Neural crest cell (in vitro differentiated cells): ENCODE measurements at places on chromosomes 1 and 21.

DNA sequence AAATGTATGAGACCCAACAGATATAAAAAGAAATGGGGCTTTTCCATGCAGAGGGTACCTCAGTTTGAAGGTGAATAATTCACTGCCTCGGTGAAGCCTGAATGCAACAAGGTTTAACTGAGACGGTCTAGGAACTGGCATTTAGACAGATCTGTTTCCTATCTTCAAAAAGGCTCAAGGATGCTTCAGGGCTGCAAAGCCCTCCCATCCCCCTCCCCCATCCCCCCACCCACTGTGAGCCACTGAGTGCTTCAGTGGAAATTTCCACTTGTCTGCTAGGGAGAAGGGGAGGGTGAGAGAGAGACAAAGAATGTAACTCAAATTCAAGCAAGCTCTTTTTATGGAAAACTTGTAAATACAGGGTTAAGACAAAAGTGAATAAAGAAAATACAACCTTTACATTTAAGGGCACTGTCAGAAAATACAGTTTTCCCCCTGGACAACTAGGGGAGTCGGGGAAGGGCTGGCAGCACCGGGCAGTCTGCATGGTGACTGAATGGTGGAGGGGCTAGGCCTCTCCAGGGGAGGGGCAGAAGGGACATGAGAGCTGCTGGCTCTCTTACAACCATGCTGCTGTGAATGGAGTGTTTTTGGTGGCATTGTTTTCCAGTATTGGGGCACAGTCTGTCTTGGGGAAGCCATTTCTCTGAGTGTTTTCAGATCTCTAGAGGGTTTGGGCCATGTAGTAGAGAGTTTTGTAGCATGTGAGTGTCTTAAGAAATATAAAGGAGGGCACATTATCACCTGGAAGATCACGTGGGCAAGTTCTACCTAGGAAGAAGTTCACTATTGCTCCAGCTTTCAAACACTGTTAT is 56.7 kb downstream of the MRPS6 start:
- H3K27me3 ChIP-seq: no peaks in the 10 kb centered on the region
- H3K27ac ChIP-seq: peak overlapping the region; percentile 93
- H3K4me1 ChIP-seq: peaks cover 67% of the 10 kb centered on the region

DNA sequence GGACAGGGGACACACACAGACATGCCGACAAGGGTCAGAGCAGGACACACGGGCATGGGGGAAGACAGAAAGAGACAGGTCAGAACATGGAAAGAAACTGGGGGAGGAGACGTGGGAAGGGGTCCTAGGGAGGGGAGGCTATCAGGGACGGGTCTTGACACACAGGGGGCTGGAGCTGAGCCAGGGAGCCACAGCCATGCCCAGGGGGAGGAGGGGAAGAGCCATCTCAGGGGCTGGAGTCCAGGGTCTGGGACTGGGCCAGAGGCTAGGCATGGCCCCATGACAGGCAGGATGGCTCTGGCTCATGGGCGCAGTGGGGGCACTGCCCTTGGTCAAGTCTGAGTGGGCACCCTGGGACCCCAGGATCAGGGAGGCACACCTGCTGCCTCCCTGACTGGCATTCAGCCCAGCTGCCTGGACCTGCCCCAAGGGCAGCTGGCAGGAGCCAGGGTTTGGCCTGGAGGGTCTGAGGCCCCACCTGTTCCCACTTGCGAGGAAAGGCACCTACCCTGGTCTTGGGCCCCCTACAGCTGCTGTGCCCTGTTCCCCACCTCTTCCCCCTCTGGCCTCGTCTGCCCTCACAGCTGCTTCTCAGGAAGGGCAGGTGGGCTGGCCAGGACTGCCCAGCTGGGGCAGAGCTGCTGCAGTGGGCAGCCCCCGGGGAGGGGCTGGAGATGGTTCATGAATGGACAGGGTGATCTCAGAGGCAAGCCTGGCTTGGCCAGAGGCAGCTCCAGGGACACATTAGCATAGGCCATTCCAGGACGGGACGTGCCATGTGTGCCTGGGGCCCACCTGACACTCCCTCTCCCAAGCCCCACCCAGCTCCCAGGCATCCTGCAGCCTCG is 42.9 kb downstream of the HSPG2 start:
- no peak overlapping the region for H3K4me3 ChIP-seq
- H3K27me3 ChIP-seq: no peaks in the 10 kb centered on the region
- peaks cover 15% of the 10 kb centered on the region for H3K4me1 ChIP-seq

DNA sequence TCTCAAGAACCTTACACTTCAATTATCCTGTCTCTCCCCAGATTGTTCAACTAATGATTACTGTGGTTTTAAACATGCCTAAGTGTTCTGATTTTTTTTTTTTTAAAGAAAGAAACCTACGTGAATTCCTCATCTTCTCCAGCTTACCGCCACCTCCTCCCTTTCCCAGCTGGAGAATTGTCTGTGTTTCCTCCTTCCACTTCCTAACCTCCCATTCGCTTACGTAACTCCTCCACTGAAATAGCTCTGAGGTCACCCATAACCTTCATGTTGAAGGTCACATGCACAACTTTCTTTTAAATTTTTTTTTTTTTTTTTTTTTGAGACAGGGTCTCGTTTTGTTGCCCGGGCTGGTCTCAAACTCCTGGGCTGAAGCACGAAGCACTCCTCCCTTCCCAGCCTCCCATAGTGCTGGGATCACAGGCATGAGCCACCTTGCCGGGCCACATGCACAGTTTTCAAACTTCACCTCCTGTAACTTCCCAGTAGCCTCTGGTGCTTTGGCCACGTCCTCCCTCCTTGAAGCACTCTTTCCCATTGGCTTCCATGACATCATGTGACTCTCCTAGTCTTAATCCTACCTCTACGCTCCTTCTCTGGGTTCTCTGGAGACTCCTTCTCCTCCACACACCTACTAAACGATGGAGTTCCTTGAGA is 9.8 kb upstream of the CAPZB start:
- peaks cover 15% of the 10 kb centered on the region for H3K27me3 ChIP-seq
- no peaks in the 10 kb centered on the region for H3K4me1 ChIP-seq
- DNase-seq: no peak
- peak overlapping the region; percentile 16 for H3K27ac ChIP-seq
- no peaks in the 10 kb centered on the region for H3K36me3 ChIP-seq
- H3K4me3 ChIP-seq: no peak overlapping the region

GRCh38 chr1:91402023-91402422 is 2.6 kb downstream of the HFM1 start:
- H3K27ac ChIP-seq: no peak overlapping the region
- H3K4me1 ChIP-seq: peaks cover 43% of the 10 kb centered on the region
- no peaks in the 10 kb centered on the region for H3K27me3 ChIP-seq

DNA sequence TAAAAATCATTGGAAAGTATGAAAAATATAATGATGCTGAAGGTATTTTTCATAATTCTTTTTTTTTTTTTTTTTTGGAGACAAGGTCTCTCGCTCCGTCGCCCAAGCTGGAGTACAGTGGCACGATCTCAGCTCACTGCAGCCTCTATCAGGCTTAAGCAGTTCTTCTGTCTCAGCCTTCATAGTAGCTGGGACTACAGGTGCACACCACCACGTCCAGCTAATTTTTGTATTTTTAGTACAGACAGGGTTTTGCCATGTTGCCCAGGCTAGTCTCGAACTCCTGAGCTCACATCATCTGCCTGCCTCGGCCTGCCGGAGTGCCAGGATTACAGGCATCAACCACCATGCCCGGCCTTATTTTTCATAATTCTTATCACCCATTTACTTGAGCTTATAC is 13.3 kb downstream of the SMAP2 start:
- H3K27me3 ChIP-seq: no peaks in the 10 kb centered on the region
- H3K4me1 ChIP-seq: peaks cover 20% of the 10 kb centered on the region
- H3K36me3 ChIP-seq: peaks cover 5% of the 10 kb centered on the region
- no peak overlapping the region for H3K4me3 ChIP-seq

DNA sequence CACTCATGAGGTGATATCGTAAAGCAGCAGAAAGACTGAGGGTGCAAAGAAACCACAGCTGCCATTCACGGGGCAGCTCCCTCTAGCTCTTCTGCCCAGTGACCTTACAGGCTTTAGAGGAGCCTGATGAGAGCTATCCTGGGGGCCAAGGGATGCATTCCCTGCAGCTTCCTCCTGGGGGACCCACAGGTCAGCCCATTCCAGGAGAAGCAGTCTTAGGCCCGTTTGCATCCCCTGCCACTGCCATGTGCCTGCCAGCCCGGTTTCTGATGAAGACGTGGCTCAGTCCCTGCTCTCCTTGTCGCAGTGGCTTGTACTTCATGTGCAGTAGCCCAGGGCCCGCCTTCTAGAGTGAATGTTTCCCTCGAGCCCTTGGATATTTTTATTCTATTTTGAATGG is 22.8 kb downstream of the ATP5PO start:
- H3K27me3 ChIP-seq: no peaks in the 10 kb centered on the region
- DNase-seq: no peak

GRCh38 chr1:228381356-228381755 is 25.3 kb downstream of the TRIM11 start:
- H3K27me3 ChIP-seq: peaks cover 37% of the 10 kb centered on the region
- DNase-seq: no peak
- no peak overlapping the region for H3K27ac ChIP-seq

GRCh38 chr1:207702317-207702716 is 49.5 kb upstream of the CD46 start:
- H3K4me3 ChIP-seq: no peak overlapping the region
- H3K36me3 ChIP-seq: no peaks in the 10 kb centered on the region
- H3K4me1 ChIP-seq: no peaks in the 10 kb centered on the region
- H3K27ac ChIP-seq: no peak overlapping the region
- H3K27me3 ChIP-seq: no peaks in the 10 kb centered on the region

GRCh38 chr1:227938911-227939790 is 8.6 kb downstream of the WNT9A start:
- no peak for DNase-seq
- no peaks in the 10 kb centered on the region for H3K27me3 ChIP-seq
- no peaks in the 10 kb centered on the region for H3K36me3 ChIP-seq

DNA sequence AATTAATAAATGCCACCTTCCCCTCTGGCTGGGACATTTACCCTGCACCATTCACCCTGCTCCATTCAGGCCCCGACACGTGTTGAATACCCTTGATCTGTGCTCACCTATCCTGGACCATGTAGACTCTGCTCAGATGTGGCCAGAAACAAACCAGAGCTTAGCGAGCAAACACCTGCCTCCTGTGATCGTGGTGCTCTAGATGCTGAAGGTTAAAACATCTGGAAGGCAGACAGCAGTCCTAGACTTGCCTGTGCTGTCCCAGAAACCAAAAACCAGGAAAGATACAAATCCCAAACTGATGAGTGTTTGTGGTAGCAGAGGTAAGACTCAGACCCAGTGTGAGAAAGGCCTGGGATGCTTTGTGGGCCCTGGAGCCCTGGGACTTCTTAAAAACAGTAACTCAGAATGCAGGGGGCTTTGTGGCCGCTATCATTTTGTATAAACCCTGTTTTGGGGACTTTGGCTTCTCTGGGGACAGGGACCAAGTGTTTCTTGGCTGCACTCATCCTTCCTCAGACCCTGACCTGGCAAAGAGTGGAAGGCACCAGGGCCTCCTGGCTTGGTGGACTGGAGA is 99.6 kb downstream of the DMRTB1 start:
- no peaks in the 10 kb centered on the region for H3K27me3 ChIP-seq
- no peaks in the 10 kb centered on the region for H3K36me3 ChIP-seq
- peaks cover 5% of the 10 kb centered on the region for H3K4me1 ChIP-seq
- no peak overlapping the region for H3K27ac ChIP-seq
- no peak overlapping the region for H3K4me3 ChIP-seq

DNA sequence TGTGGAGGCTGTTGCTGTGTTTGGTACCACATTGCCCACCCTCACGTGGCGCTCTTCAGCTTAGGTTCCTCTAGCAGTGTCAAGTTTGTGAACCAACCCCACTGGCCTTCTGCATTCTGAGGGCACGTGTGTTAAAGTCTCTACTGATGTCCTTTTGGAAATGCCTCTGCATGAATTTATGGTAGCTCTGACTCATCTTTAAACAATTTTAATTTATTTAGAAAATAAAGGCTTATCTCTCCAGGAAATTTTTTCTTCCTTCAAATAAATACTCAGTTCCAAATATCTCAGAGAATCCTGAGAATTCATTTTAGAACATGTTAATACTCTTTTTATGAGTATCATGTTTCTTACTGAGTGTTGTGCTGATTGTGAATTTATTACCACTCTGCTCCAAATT is 5.5 kb downstream of the CD1D start:
- H3K27me3 ChIP-seq: peaks cover 81% of the 10 kb centered on the region
- no peak overlapping the region for H3K27ac ChIP-seq
- peaks cover 14% of the 10 kb centered on the region for H3K4me1 ChIP-seq
- H3K4me3 ChIP-seq: no peak overlapping the region
- no peaks in the 10 kb centered on the region for H3K36me3 ChIP-seq

DNA sequence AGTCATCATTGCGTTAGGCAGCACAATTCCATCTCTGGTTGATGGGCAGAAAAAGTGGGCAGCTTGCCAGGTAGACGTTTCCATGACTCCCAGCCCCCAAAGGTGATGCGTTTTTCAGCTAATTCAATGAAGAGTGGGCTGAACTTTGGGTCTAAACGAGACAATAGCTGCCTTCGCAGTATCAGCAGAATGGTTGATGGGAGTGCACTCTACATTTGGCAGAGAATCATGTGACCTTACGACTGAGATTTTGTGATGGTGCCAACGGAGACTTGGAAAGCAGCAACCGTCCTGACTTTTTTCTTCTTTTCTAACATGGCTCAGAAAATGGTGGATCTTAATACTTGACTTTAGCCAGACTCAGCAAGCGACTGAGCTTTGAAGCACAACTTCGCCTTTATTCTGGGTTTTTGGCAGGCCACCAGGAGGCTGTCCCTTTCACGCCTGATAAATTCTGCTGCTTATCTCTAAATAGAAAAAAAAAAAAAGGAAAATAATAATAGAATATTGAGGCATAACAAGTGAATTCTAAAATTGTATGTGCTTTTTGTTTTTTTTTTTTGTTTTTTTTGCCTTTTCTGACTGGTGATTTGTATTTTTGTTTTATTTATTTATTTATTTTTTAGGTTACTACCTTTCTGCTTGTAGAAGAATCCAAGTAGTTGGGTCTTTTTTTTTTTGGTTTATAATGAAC is 804.8 kb downstream of the USP25 start:
- DNase-seq: no peak
- peaks cover 5% of the 10 kb centered on the region for H3K4me1 ChIP-seq
- H3K27ac ChIP-seq: no peak overlapping the region
- no peaks in the 10 kb centered on the region for H3K27me3 ChIP-seq
- H3K36me3 ChIP-seq: peaks cover 9% of the 10 kb centered on the region

- H3K27me3 ChIP-seq: no peaks in the 10 kb centered on the region
- no peak overlapping the region for H3K27ac ChIP-seq
- DNase-seq: no peak
- peaks cover 7% of the 10 kb centered on the region for H3K36me3 ChIP-seq
- no peaks in the 10 kb centered on the region for H3K4me1 ChIP-seq
- H3K4me3 ChIP-seq: no peak overlapping the region
Measured at GRCh38 chr1:49351768-49352167, 575.1 kb upstream of the BEND5 start.

- no peaks in the 10 kb centered on the region for H3K4me1 ChIP-seq
- H3K27me3 ChIP-seq: no peaks in the 10 kb centered on the region
- H3K36me3 ChIP-seq: no peaks in the 10 kb centered on the region
- no peak overlapping the region for H3K4me3 ChIP-seq
- DNase-seq: no peak
Measured at GRCh38 chr1:198528364-198528763, 12.1 kb downstream of the ATP6V1G3 start.

DNA sequence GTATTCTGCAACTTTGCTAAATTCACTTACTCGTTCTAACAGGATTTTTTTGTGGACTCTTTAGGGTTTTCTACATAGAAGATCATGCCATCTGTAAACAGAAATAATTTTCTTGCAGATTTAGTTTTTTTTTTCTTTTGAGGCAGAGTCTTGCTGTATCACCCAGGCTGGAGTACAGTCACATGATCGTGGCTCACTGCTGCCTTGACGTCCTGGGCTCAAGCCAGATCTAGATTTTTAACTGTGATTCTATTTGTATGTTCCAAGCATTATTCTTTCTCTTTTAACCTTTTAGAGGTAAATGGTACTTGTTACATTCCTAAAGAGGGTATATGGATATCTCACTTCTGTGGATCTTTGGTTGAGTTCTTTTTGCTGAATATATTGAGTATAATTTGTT is 18.6 kb downstream of the FABP3 start:
- no peaks in the 10 kb centered on the region for H3K27me3 ChIP-seq
- no peaks in the 10 kb centered on the region for H3K4me1 ChIP-seq
- H3K27ac ChIP-seq: no peak overlapping the region
- DNase-seq: no peak
- H3K36me3 ChIP-seq: peaks cover 22% of the 10 kb centered on the region
